ENCODE measurements at places on chromosomes 11 and 22.
A peak's percentile ranks its signal among the peaks of the same experiment; 100 is the strongest.

DNA sequence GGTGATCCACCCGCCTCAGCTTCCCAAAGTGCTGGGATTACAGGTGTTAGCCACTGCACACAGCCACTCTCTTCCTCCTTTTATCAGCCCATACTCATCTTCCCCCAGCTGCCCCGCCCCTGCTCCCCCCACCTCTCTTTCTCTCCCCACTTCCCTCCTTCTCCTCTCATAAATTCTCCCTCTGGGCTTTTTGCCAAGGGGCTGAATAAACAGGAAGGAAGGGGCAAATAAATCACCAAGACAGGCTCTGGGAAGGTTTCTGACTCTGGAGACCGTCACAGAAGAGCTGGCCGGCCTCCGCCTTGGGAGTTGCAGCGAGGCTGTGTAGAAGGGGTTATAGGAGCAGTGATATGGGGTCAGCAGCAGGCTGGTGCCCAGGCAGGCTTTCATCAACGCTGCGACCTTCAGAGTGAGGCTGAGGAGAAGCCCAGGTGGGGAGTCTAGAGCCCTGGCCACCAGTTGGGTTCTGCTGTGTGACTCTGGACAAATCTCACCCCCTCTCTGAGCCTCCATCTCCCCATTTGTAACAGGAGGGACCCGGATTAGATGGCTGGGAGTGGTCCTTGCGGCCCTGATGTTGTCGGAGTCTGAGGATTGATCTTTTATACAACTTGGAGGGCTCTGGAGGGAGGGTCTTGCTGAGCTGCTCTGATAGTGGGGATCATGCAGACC, 62.6 kb upstream of the RASD2 start:
- DNase-seq, result peak; percentile 31

GRCh38 chr11:83613767-83614121, 327.6 kb upstream of the CCDC90B start:
- no peak for DNase-seq

DNA sequence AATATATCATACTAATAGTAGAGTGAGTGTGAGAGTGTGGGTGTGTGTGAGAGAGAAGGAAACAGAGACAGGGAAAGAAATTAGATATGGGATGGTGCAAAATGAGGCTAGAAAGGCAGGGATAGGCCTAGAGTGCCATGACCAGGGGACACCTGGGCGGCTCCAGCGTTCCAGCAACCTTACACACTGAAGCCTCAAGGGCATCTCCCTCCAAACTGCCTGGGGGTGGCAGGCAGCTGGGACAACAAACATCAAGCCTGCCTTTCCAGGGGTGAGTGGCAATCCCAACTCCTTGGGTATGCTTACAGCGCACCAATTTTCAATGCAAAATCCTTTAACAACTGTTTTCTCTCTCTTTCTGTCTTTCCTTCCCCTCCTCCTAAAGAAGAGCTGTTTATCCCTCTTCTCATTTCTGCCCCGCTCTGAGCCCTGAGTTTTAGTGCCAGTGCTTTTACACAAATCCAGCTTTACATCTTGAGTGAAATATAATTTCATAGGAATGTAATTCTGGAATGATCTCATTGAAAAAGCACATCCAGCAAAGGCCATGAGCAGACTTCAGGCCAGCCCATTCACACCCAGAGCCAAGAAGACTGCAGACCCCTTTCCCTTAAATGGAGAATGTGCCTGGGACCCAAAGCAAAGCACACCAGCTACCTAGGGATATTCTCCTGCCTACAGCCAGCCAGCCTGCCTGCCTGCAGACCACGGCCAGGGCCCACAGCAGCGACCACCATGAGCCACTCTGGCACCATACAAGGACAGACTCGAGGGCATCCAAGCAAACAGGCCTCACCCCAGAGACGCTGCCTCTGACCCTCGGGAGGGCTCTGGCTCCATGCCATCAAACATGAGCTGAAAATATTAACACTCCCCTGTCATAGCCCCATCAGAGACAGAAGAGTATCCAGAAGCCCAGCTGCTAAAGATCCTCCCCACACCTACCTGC, 90.3 kb downstream of the RPL27A start:
- DNase-seq, result no peak

DNA sequence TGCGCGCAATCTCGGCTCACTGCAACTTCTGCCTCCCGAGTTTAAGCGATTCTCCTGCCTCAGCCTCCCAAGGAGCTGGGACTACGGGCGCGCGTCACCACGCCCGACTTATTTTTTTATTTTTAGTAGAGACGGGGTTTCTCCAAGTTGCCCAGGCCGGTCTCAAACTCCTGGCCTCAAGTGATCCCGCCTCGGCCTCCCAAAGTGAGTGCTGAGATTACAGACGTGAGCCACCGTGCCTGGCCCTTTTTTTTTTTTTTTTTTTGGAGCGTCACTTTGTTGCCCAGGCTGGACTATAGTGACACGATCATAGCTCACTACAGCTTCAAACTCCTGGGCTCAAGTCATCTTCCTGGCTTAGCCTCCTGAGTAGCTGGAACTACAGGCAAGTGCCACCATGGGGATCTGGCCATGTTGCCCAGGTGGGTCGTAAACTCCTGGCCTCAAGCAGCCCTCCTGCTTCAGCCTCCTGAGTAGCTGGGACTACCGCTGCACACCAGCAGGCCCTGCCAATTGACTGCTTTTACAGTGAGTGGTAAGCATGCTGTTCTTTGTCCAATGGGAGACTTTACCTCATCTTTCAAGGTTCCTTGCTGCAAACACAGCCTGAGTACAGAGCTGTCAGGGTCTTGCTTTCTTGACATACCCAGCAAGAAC, 600 bp upstream of the CENPM start:
- no peak for DNase-seq

DNA sequence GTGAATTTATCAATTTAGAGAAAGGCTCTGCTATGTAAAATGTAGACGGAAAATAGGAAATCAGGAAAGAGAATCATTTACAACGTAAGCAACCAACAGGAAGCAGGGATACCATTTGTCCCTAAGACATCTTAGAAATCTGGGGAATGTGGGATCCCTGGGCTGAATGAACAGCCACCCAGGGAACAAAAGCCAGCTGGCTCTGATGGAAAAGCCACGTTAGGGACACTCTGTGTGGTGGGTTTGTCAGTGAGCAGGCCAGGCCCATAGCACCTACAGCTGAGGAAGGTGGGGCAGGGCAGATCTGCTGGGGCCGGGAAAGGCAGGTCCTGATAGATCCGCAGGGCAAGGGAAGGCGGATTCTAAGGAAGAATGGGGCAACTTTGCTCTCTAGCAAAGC, 87.1 kb upstream of the CSNK2A3 start:
- DNase-seq, result no peak

GRCh38 chr11:14261066-14261465, 97.9 kb downstream of the RRAS2 start:
- DNase-seq, result no peak

- no peak for DNase-seq
These were observed 17.6 kb downstream of the TTC12 start for GRCh38 chr11:113332023-113332422.

- DNase-seq, result peak; percentile 19
These were observed 4.2 kb downstream of the MYRF start for GRCh38 chr11:61756452-61757212.

- no peak for DNase-seq
These were observed 77.0 kb downstream of the ST3GAL4 start for GRCh38 chr11:126432525-126432924.

- DNase-seq, result peak; percentile 58
These were observed 74.8 kb upstream of the SLC22A12 start for GRCh38 chr11:64516226-64516625.

GRCh38 chr11:2912498-2912897, 16.7 kb downstream of the PHLDA2 start:
- no peak for DNase-seq

DNA sequence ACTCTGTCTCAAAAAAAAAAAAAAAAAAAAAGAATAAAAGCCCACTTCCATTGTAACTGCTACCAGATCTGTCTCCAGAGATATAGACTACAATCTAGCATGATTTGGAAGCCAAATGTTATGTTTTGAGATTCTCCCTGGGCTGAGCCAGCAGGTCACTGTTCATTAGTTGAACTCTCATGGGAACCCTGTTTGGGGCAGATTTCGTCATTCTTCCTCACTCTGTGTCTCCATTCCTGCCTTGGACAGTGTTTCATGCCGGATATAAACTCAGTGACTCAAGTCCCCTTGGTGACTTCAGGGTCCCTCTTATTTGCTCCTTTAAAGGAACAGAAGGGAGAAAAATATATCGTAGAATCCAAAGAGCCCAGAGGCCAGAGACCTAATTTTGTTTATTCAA, 378.1 kb downstream of the LARGE1 start:
- DNase-seq, result no peak

GRCh38 chr11:73804712-73805111, 17.0 kb downstream of the MRPL48 start:
- peak; percentile 33 for DNase-seq

- no peak for DNase-seq
These were observed 26.9 kb downstream of the TPST2 start for GRCh38 chr22:26563022-26563421.

DNA sequence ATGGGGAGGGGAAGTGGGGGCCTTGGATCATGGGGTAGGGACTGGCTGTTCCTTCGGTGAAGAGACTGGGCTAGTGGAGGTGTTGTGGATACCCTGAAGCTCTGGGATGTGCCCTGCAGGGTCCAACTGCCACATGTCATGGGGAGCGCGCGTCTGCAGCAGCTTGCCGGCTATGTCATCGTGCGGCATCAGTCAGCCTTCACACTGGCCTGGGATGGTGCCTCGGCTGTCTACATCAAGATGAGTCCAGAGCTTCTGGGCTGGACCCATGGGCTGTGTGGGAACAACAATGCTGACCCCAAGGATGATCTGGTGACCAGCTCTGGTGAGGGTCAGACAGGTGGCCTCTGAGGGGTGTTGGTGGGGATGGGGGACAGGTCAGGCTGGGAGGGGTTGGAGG, 9.9 kb downstream of the OTOG start:
- no peak for DNase-seq

- no peak for DNase-seq
These were observed 85.9 kb downstream of the WNT7B start for GRCh38 chr22:45891021-45891421.

- no peak for DNase-seq
These were observed 126.2 kb upstream of the SERPIND1 start for GRCh38 chr22:20647586-20648305.
